ENCODE measurements at places on chromosomes 1 and 21. TPM values are rescaled to one million over a fixed set of nuclear protein-coding genes. Genes with fewer than 3 reads are reported as not detected.
A peak's percentile ranks its signal among the peaks of the same experiment; 100 is the strongest.

The PROX1 gene
- total RNA-seq = 24.6 TPM

The KPRP gene
- 0.62 TPM for total RNA-seq

The RGS4 gene
- total RNA-seq = 23.3 TPM

- ATAC-seq = no peak
Measured at GRCh38 chr1:155188268-155188667, 14.6 kb downstream of the TRIM46 start.

GRCh38 chr1:19645411-19646251 is 1.5 kb downstream of the NBL1 start:
- ATAC-seq = no peak

DNA sequence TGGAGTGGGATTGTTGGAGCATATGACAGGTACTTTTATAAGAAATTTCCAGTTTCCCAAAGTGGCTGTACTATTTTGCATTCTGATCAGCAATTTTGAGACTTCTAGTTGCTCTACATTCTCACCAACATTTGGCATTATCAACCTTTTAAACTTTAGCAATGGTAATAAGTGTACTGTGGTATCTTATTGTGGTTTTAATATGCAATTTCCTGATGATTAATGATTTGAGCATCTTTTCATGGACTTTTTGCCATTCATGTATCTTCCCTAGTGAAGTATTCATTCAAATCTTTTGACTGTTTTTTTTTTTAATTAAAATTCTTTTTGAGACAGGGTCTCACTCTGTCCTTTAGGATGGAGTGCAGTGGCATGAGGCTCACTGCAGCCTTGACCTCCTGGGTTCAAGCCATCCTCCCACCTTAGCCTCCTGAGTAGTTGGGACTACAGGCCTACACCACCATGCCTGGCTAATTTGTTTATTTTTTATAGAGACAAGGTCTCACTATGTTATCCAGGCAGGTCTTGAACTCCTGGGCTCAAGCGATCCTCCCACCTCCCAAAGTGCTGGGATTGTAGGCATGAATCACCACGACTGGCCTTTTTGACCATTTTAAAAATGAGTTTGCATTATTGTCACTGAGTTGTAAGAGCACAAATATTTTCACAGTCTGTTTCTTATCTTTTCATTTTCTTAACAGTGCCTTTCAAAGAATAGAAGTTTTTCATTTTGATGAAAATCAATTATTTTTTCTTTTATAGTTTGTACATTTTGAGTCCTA is 7.8 kb upstream of the SLC6A9 start:
- no peak for ATAC-seq

The FMN2 gene
- 33.2 TPM for total RNA-seq

GRCh38 chr1:85580872-85581801 is 576 bp downstream of the CCN1 start:
- ATAC-seq = peak; percentile 61

The KIF1B gene
- total RNA-seq = 154 TPM

DNA sequence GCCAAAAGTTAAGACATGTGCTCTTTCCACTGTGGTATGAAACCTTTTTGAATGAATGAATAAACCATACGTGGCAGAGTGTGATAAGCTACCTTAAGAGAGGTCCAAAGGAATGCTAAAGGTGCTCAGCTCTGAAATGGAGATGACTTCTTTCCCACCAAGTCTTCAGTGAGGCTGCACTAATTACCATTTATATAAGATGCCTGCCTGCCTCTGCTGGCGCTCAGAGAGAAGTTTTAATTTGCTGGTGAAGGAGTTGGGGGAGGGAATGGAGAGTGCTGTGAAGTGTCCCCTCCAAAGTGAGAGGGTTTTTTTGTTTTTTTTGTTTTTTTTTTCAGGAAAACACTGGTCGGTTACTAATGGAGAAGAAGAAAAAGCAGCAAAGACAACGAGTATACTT is 559.0 kb downstream of the OMA1 start:
- no peak for ATAC-seq

DNA sequence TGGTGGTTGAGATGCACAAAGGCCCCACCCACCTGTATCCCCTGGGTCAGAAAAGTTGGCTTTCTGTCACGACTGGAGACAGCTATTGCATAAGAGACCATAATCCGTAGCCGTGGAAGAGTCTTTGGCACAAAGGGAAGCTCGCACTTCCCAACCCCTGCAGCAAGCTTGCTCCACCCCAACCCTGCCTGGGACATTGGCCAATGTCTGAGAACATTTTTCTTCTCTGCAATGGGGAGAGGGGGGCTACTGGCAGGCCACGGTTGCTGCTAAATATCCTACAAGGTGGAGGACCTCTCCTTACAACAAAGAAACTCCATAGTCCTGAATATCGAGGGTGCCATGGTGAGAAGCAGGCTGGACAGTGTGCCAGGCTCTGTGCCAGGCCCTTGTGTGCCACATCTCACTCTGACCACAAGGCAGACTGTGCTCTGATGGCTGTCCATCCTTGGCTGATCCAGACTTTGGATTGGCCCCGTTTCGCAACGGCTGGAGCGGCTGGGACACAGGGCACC is 104.1 kb downstream of the CSMD2 start:
- ATAC-seq = no peak

DNA sequence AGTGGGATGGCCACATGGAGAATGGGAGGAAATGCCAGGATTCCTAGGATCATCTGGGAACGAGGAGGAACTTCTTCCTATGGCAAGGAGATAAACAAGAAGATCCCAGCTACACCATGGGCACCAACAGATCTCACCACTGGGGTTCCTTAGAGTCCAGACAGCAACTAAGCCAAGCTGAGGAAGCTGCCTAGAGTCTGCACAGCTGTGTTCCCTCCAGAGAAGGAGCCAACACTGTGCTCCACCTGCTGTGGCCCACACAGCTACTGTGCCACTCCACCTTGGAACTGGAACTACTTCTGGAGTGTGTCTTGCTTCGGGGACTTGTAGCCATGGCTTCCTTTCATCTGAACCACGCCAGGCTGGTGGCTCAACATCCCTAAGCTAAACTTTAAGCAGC is 6.0 kb downstream of the IFNAR1 start:
- ATAC-seq = no peak

- ATAC-seq = no peak
Measured at GRCh38 chr1:25107643-25108010, 124.7 kb downstream of the SYF2 start.

The AZIN2 gene
- total RNA-seq = 11.9 TPM

- ATAC-seq = no peak
Measured at GRCh38 chr21:33754481-33754880, 112.2 kb downstream of the ITSN1 start.

The ESPN gene
- total RNA-seq = 0.54 TPM

DNA sequence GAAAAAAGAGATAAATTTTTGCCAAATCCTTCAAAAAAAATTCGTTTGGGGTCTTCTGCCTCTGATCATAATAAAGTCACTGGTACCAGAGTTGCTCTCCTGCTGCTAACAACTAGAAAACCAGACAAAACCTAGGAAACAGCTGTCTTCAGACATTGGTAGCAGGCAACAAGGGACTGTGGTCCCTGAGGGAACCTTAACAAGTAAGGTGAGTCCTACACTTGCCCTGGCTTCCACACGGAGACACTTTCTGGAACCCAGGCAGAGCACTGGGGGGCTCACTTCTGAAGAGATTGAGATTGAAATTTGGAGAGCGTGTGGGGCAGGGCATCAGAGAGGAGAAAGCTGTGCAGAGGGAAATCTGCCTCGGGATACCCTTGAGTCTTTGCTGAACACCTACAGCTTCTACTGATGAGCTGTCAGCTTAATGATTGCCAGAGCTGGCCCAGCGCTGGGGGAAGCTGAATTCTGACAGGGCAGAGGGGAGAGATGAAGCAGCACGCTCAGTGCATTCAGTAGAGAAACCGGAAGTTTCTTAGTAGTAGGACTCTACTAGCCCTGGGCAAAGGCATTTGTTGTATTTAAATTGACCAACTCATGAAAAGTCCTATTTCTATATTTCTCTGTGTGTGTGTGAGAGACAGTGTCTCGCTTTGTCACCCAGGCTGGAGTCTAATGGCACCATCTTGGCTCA is 18.5 kb upstream of the FAM89A start:
- ATAC-seq = no peak

GRCh38 chr1:211359876-211360275 is 33.2 kb downstream of the TRAF5 start:
- no peak for ATAC-seq

GRCh38 chr1:244265507-244265906 is 186.2 kb downstream of the ADSS2 start:
- ATAC-seq = no peak

The HRNR gene
- total RNA-seq = 4.7 TPM

The ANKRD45 gene
- not detected for total RNA-seq

- ATAC-seq = no peak
Measured at GRCh38 chr21:39176271-39176709, 7.0 kb downstream of the PSMG1 start.

DNA sequence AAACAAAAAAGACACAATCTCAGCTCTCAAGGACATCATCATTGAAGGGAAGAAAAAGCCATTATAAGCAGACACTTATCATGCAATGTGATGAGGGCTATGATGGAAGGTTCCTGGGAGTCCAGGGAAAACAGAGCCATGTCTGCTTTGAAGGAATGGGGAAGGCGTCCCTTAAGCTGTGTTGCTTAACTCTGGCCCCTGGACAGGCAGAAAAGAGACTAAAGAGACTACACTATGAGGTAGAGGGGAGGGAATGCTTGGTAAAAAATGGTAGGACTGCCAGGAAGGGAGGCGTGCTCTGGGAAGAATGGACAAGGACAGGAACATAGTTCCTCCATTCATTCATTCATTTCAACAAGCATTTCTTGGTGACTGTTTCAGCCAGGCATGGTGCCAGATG is 21.2 kb downstream of the ASAP3 start:
- ATAC-seq = no peak

DNA sequence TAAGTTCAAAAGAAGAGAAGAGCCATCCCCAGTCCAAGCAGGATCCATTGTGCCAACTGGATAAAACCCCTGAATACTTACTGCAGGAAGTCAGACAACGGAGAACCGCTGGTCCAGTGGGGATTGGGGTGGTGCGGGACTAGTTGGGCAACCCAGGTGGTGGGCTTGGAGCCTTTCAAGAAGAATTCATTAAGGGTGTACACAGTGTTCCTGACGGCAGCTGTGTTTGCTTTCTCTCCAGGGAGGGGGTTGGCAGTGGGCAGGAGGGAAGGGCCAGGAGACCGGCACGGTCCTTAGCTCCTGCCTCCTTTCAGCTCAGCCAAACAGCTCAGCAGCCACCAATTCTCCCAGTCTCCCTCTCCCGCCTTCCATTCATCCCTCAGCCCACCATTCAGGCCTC is 7.1 kb upstream of the CDK18 start:
- no peak for ATAC-seq

The S100B gene
- 1.3 TPM for total RNA-seq

The LDLRAD1 gene
- not detected for total RNA-seq

DNA sequence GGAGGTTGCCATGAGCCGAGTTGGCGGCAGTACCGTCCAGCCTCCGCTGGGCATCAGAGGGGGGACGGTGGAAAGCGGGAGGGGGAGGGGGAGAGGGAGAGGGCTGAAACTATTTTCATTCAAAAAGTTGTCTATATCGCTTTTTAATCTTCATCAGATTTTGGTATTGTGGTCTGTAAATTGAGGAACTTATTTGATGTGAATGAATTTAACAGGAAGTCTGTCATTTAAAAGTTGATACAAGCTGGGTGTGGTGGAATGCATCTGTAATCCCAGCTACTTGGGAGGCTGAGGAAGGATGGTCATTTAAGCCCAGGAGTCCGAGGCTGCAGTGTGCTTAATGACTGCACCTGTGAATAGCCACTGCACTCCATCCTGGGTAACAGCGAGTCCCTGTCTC is 3.0 kb upstream of the EPHX4 start:
- ATAC-seq = no peak

- no peak for ATAC-seq
Measured at GRCh38 chr1:58812926-58813325, 29.1 kb upstream of the JUN start.

GRCh38 chr1:198143797-198144196 is 13.0 kb upstream of the NEK7 start:
- no peak for ATAC-seq

DNA sequence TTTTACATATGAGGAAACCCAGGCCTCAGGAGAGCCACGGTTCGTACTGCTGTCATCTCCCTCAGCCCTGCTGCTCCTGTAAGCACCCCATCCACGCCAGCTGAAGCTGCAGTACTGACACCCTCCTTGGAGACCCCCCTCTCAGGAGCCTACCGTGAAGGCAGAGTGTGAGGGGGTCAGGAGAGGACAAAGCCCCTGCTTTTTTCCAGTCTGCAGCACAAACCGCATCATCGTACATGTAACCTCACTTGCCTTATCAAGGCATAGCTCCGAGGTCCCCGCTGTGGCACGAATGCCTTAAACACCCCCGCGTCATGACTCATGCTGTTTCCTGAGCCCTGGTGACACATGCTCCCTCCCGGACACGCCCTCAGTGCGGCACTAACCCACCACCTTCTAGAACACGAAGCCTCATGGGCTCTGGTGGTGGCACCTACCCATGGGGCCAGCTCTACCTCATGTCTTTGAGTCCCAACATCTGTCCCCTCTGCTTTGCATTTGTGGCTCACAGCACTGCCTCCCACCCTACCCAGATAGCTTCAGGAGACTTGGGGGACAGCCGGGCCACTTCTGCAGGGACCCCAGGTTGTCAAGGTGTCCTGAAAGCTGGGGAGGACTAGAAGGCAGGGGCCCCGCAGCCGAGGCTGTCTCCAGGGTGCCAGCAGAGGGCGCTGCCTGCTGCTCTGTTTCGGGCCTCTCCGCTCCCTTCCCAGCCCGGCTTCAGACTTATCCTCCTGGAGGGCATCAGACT is 4.9 kb downstream of the SH3BGRL3 start:
- peak; percentile 70 for ATAC-seq

Data from motor neuron (in vitro differentiated cells).